Renal cortical epithelial cell (primary cell): ENCODE measurements at places on chromosomes 13 and 19.

- no peak for DNase-seq
Measured at GRCh38 chr19:584240-585001, 5.3 kb upstream of the HCN2 start.

DNA sequence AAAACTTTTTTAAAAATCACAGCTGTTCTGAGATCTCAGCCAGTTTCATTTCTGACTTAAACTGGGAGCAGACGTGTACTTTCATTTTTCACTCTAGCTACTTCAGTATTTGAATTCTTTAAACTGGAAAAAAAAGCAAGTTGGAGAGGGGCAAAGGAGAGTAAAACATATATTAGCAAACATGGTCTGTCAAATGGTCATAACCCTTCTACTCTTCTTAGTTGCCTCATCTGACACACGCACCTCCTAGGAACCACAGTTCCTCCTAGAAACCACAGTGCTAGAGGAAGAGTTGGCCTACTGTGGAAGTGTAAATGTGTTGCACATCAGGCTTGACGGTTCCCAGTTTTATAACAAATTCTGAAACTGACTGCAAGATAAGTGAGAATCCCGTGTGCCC, 47.2 kb downstream of the TM9SF2 start:
- DNase-seq, result no peak

- no peak for DNase-seq
Measured at GRCh38 chr13:59364641-59365085, 799.1 kb downstream of the DIAPH3 start.

DNA sequence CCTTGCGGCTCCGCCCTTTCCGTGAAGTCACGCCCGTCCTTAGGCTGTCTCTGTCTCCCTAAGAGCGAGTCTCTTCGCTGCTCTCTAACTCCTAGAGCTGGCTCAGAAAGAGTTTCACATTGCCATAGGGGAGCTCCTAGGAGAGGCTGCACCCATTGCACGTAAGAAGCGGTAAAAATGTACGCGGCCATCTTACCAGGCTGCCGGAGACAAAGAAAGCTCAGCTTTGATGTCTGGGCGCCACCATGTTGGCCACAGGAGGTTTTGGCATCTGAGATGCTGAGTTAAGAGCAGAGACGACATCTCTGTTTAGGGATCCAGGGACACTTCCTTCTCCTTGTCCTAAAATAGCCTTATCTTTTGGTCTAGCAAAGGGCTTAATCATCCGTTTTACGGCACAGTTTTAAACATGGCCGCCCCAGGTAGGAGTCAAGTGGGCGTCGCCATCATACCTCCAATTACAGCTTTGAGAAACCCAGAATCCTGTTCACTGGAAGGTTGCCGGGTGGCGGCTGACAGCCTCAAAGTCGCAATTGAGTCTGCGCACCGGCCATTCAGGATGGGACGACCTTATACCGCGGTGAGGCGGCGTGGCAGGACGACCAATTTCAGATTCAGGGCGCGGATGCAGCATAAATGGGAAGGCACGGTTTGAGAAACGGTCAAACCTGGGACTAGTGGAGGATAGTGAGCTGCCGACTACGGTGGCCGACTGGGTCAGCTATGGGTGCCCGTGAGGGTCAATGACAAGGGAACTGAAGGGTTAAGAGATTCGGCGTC, at the start of gene ZNF793:
ZNF793 (plus strand) TSS at position 553 of the 780 bp plus-strand sequence. CDS start 16,501 bp downstream, outside the sequence.
- peak; percentile 78 for DNase-seq

DNA sequence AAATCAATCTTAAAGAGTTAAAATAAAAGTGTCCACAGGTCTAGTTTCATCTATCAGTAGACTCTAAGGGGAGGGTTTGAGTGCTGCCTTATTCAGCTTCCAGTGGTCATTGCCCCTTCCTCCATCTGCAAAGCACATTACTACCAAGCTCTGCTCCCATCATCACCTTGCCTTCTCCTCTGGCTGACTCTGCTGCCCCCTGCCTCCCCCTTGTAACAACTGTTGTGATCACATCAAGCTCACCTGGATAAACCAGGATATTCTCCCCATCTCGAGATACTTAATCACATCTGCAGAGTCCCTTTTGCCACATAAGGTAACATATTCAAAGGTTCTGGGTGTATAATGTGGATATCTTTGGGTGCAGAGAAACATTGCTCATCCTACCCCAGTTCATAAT, 43.3 kb upstream of the GPC6 start:
- no peak for DNase-seq

- no peak for DNase-seq
Measured at GRCh38 chr13:21101865-21102576, 40.6 kb upstream of the LATS2 start.

DNA sequence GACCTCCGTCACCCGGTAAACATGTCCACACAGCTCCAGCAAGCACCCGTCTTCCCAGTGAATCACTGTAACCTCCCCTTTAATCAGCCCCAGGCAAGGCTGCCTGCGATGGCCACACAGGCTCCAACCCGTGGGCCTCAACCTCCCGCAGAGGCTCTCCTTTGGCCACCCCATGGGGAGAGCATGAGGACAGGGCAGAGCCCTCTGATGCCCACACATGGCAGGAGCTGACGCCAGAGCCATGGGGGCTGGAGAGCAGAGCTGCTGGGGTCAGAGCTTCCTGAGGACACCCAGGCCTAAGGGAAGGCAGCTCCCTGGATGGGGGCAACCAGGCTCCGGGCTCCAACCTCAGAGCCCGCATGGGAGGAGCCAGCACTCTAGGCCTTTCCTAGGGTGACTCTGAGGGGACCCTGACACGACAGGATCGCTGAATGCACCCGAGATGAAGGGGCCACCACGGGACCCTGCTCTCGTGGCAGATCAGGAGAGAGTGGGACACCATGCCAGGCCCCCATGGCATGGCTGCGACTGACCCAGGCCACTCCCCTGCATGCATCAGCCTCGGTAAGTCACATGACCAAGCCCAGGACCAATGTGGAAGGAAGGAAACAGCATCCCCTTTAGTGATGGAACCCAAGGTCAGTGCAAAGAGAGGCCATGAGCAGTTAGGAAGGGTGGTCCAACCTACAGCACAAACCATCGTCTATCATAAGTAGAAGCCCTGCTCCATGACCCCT, 9.0 kb upstream of the CEACAM5 start:
- no peak for DNase-seq

DNA sequence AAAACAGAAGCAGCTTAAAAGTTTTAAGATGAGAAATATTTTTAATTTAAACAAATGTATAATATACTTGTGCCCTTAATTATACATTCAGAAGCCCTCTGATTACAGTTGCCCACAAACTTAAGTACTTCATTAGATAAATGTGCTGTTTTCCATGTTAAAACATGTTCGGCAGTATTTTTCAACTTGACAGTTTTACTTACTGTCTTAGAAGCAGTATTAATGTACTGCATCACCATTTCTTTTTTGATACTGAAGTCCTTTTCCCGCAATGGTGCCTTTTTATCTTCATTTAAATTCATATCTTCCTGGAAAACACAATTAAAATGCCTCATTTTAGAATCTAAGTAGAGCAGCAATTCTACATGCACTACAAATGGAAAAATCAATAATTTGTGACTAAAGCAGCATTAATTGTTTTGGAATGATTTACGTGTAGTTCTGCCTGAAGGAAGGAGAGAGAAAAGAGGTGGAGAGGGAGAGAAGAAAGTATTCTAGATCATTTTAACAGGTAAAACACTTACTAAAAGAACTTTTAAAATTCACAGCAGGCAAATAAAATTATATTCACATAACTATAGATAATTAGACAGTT, 70.2 kb downstream of the DIAPH3 start:
- DNase-seq, result no peak
